ENCODE measurements at places on chromosomes 1 and 21. TPM values are rescaled to one million over a fixed set of nuclear protein-coding genes. Genes with fewer than 3 reads are reported as not detected.

GRCh38 chr1:229254910-229255541 lies 15.9 kb upstream of the RAB4A start:
- no peak overlapping the region for H3K27ac ChIP-seq
- peaks cover 50% of the 10 kb centered on the region for H3K4me1 ChIP-seq
- no peaks in the 10 kb centered on the region for H3K27me3 ChIP-seq
- H3K36me3 ChIP-seq = peaks cover 2% of the 10 kb centered on the region
- no peak overlapping the region for H3K4me3 ChIP-seq

GRCh38 chr1:52676249-52676903 lies 21.8 kb downstream of the COA7 start:
- H3K36me3 ChIP-seq = no peaks in the 10 kb centered on the region
- no peak for DNase-seq
- H3K4me3 ChIP-seq = no peak overlapping the region
- H3K4me1 ChIP-seq = peaks cover 10% of the 10 kb centered on the region
- peaks cover 3% of the 10 kb centered on the region for H3K27me3 ChIP-seq

DNA sequence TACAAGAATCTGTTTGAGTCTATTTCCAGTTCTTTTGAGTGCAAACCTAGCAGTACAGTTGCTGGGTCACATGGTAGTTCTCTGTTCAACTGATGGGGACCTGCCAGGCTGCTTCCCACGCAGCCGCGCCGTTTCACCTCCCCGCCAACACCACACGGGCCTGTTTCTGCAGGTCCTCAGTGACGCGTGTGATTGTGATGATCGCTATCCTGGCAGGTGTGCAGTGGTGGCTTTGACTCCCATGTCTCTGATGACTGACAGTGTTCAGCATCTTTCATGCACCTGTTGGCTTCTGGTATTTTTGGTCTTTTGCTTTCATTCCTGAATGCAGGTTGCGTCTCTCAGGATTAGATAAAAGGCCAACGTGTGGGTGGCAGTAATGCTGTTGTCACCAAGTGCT lies 41.6 kb downstream of the FAAP20 start:
- peaks cover 9% of the 10 kb centered on the region for H3K36me3 ChIP-seq
- DNase-seq = no peak
- H3K27me3 ChIP-seq = no peaks in the 10 kb centered on the region
- no peak overlapping the region for H3K4me3 ChIP-seq

- H3K27ac ChIP-seq = no peak overlapping the region
- no peaks in the 10 kb centered on the region for H3K36me3 ChIP-seq
- DNase-seq = no peak
- H3K4me3 ChIP-seq = peak overlapping the region; percentile 77
- H3K4me1 ChIP-seq = peaks cover 44% of the 10 kb centered on the region
- peaks cover 81% of the 10 kb centered on the region for H3K27me3 ChIP-seq
Observed at GRCh38 chr1:155128755-155129473, 1.2 kb downstream of the EFNA1 start.

DNA sequence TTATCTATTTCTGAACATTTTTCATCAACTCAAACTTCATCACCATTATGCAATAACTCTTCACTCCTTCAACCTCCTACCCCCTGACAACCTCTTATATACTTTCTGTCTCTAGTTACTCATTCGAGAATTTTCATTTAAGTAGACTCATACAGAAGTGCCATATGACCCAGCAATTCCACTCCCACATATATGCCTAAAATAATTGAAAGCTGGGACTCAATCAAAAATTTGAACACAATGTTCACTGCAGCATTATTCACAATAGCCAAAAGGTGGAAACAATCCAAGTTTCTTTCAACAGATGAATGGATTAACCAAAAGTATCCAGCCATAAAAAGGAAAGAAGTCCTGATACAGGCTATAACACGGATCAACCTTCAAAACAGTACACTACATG lies 24.1 kb downstream of the COL11A1 start:
- H3K36me3 ChIP-seq = no peaks in the 10 kb centered on the region
- no peak for DNase-seq
- no peaks in the 10 kb centered on the region for H3K4me1 ChIP-seq
- no peak overlapping the region for H3K4me3 ChIP-seq
- no peak overlapping the region for H3K27ac ChIP-seq
- no peaks in the 10 kb centered on the region for H3K27me3 ChIP-seq

- no peak for DNase-seq
- H3K36me3 ChIP-seq = no peaks in the 10 kb centered on the region
- H3K4me1 ChIP-seq = peaks cover 23% of the 10 kb centered on the region
- H3K27ac ChIP-seq = no peak overlapping the region
Observed at GRCh38 chr1:216740331-216740730, 17.1 kb upstream of the ESRRG start.

DNA sequence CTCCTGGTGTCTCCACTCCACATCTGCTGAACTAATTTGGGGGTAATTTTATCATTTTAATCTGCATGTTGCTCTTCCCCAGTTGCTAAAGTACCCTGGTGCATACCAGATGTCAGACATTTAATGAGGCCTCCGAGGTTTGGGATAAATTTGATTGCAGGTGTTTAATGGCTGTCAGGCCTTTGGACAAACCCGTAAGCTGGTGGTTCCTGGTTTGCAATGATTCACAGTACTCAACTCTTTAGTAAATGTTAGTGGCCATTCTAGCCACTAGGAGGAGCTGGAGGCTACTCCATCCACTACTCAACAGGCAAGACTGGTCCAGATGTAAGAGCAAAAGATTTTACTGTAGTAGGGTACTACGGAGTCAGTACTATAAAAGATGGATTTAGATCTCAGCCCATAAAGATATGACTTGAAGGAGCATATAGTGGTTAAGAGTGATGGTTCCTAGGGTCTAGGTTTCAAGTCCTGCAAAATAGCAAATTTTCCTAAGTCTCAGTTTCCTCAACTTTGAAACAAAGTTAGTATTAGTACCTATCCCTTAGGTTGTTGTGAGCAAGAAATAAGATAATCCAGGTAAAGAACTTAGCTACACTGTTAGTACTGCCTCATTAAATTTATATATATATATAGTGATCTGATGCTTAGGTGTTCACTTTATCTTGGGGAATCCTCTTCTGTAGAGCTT lies 132.8 kb downstream of the SNX7 start:
- H3K36me3 ChIP-seq = no peaks in the 10 kb centered on the region
- no peak overlapping the region for H3K4me3 ChIP-seq
- no peaks in the 10 kb centered on the region for H3K4me1 ChIP-seq

GRCh38 chr1:228362141-228362883 lies 44.3 kb downstream of the TRIM11 start:
- H3K4me3 ChIP-seq = no peak overlapping the region
- H3K36me3 ChIP-seq = no peaks in the 10 kb centered on the region
- DNase-seq = no peak
- H3K4me1 ChIP-seq = no peaks in the 10 kb centered on the region
- H3K27ac ChIP-seq = no peak overlapping the region
- H3K27me3 ChIP-seq = no peaks in the 10 kb centered on the region

Gene ZNF678
- total RNA-seq = 26.6 TPM

Gene C8B
- total RNA-seq = not detected

Gene TMEM222
- 46.7 TPM for total RNA-seq
